ENCODE measurements at places on chromosomes 5 and 9. TPM values are rescaled to one million over a fixed set of nuclear protein-coding genes. Genes with fewer than 3 reads are reported as not detected.

GRCh38 chr5:16574789-16575721, 41.7 kb downstream of the RETREG1 start:
- peak; percentile 40 for DNase-seq

DNA sequence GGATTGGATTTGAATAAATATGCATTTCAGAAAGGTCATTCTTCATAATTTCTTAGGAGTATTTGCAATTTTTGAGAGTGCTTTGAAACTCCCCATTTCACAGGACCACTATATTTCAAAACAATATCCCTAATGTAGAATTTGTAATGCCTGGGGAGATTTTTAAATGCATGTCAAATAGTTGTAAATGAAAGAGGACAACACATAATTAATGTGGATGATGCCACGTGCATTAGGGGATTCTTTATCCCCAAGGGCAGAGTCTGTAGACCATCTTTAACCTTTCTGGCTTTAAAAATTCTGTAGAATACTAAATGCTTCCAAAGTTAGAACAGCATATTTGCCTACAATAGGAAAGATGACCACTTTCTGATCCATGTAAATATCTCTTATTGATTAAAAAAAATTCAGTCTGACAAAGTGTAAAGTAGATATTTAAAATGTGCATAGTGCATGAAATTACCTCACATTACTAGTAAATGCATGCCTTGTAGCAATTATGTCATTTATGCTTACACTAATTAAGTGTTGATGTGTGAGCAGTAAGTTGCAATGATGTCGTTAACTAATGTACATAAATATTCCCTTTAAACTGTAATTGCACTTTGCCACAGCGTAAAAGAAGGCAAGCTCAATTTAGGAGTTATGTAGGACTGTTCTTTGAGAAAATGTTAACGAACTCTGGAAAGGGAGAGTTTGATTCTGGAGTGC, 416.1 kb downstream of the PSAT1 start:
- DNase-seq: no peak

DNA sequence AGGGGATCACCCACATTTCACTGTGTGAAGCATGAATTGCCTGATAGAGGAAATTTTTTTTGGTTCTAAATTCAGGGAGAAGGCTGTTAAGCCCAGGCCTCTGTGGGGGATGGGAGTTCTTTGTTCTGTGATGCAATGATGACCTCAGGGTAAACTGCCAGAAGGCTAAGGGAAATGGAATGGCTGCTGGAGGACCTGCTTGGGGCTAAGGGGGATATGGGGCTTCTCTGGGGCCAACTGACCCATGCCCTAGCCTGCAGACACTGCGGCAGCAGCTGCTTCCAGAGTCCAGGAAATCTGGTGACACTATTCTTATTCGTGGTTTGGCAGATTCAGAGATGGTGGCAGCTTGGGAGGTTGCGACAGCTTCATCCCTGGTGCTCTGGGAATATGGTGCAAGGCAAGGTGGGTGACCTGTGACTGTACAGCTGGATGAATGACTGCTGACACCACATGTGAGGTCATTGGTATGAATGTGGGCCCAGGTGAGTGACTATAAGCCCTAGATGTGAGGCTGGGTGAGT, 30.3 kb downstream of the VCP start:
- DNase-seq: no peak

- no peak for DNase-seq
Observed at GRCh38 chr5:21709770-21710169, 1143.4 kb downstream of the CDH12 start.

DNA sequence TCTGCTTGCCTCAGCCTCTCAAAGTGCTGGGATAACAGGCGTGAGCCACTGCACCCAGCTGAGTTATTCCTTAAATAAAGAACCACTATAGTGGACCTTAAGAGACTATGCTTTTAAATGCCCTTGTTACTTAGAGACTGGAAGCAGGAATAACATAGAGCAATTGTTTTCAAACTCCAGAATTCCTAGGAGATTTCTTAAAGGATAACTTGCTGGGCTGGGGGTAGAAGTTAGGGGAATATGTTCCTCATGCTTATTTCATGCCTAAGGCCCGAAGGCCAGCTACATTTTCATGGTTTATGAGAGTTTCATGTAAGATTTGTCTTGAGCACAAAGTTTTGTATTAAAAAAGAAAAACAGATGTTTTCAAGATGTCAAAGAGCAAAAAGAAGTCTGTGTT, 48.2 kb downstream of the CSNK1A1 start:
- no peak for DNase-seq

DNA sequence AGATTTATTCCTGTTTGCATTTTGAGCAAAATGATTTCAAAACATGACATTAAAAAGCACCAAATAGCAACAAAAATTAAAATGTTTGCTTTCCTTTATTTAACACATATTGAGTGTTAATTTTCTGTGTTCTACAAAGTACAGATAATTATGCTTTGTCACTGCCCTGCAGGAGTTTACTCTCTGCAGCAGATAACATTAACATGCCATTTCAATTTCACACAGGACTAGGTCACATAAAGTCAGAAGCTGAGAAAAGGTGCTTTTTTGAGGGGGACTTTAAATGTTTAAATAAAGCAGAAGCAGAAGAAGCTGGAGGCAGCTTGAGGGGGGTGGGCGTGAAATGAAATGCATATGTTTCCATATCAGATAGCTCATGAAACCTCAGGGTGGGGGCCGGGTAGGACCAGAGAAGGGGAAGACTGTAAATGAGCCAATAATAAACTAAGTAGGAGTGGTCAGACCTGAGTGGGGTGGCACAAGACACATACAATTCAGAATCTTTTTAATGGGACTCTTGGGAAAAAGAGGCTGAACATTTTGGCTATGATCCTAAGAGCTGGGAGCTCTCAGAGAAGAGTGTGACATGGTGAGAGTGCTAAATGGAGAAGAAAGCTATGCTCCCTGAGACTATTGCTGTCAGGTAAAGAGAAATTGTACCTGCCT, 387.5 kb downstream of the FAM170A start:
- peak; percentile 33 for DNase-seq

DNA sequence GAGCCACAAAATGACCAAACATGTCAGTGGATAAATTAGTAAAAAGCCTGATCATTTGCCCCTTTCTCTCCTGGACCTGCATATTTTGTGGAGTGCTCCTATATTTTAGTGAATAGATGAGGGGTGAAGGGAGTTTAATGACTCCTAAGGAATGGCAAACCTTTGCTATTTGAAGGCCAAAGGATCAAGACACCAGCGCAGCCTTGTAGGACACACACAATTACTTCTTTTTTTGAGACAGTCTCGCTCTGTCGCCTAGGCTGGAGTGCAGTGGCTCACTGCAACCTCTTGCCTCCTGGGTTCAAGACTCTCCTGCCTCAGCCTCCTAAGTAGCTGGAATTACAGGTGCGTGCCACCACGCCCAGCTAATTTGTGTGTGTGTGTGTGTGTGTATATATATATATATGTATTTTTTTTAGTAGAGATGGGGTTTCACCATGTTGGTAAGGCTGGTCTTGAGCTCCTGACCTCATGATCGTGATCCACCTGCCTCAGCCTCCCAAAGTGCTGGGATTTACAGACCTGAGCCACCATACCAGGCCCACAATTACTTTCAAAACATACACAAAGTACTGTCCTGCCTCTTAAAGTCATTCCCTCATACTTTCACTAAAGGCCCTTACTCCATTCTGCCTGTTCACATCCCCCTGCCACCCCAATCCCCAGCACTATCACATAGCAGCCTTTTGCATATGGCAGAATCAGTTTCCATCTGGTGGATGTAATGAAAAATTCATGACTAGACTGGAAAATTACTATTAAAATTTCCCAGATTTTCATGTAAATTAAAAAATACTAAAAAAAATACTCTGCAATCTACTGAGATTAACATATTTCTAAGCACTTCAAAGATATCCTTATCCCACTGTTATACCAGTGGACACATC, 60.4 kb downstream of the CSNK1A1 start:
- no peak for DNase-seq

DNA sequence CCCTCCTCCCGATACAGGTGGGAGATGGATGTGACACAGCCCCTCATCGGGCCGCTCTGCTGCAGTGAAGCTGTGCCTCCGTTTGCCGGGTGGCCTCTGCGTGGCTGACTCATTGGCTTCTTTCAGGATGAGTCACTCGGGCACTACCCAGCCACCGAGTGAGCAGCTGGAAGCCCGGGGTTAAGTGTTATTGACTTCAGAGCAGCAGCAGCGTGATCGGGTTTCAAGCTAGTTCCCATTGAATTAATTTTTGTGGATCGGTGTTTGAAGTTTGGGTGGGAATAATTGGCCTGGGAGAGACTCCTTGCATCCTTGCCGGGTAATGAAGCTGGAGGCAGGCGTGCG, 266.4 kb upstream of the IRX4 start:
- no peak for DNase-seq

The GBA2 gene
- 67.6 TPM for total RNA-seq

The ZNF618 gene
- total RNA-seq: 36.5 TPM

The PRUNE2 gene
- total RNA-seq: not detected
